KG1 (cell line): ENCODE measurements at places on chromosomes 5 and 9.
A peak's percentile ranks its signal among the peaks of the same experiment; 100 is the strongest.

DNA sequence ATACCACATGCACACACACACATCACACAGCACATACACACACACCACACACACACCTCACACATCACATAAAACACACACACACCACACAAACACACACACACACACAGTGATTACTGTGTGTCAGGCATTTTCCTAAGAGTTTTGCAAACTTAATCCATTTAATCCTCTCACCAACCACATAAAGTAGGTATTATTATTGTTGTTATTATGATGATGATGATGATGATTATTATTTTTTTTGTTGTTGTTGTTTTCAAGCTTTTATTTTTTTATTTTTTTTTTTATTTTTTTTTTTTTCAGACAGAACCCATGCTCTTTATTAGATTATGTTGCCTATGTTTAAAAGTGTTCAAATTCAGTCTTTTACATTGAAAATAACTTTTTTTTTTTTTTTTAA lies 31.5 kb downstream of the JADE2 start:
- no peak for DNase-seq

GRCh38 chr5:161399996-161400562 lies 146.4 kb downstream of the GABRB2 start:
- no peak for DNase-seq

- no peak for DNase-seq
Measured at GRCh38 chr9:14466828-14467227, 152.9 kb upstream of the NFIB start.

DNA sequence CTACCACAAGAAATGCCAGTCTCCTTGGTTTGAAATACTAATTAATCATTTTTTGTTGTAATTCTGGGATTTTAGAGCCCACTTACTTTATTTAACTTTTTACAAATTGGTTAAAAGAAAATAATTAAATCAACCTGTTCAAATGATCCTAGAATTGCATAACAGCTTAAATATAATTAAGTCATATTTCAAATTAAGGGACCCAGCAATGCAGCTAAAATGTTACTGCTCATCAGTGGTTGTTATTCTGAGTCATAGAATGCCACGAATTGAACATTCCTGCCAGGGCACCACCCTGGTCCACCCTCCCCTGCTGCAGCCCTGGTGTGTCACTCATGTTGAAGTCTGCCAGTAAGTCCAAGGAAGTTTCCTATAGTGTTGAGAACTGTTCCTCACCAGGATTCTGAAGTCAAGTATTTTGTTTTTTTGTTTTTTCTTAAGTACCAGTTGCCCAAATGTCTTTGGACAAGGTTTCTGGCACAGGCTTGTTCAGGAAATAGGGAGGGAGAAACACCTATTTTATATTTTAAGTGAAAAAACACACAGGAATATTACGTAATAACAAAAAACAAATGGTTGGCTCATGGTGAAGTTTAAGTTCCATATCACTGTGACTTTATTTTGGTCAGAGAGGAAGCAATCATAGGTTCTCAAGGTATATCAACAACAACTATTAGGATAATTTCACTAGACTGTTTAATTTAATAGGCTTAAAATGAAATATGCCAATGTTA lies 4.3 kb upstream of the ITGA1 start:
- no peak for DNase-seq

DNA sequence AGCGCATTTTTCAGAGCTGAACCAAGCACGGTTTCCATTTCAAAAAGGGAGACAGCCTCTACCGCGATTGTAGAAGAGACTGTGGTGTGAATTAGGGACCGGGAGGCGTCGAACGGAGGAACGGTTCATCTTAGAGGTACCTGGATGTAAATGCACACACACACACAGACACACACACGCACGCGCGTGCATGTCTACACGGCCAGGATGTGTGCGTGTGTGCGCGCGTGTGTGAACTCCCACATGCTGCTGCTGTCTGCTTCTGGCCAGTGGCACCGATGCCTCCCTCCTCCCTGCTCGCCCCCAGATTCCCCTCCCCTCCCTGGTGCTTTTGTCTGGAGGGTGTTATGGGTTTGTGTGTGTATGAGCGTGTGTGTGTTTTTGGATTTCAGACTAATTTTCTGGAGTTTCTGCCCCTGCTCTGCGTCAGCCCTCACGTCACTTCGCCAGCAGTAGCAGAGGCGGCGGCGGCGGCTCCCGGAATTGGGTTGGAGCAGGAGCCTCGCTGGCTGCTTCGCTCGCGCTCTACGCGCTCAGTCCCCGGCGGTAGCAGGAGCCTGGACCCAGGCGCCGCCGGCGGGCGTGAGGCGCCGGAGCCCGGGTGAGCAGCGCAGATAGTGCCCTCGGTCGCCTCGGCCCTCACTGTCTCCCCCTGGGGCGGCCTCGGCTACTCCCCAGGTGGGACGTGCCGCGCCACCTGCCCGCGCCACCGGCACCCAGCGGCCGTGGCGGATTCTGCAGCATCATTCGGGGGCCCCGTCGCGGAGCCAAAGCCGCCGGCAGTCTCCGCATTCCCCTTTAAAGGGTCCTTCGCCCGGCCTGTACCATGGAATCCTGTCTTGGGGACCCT lies at the start of gene NTRK2:
Gene NTRK2, plus strand, starts transcription at position 442 of the 850 bp plus-strand sequence. CDS start 1,020 bp downstream, outside the sequence.
- no peak for DNase-seq

DNA sequence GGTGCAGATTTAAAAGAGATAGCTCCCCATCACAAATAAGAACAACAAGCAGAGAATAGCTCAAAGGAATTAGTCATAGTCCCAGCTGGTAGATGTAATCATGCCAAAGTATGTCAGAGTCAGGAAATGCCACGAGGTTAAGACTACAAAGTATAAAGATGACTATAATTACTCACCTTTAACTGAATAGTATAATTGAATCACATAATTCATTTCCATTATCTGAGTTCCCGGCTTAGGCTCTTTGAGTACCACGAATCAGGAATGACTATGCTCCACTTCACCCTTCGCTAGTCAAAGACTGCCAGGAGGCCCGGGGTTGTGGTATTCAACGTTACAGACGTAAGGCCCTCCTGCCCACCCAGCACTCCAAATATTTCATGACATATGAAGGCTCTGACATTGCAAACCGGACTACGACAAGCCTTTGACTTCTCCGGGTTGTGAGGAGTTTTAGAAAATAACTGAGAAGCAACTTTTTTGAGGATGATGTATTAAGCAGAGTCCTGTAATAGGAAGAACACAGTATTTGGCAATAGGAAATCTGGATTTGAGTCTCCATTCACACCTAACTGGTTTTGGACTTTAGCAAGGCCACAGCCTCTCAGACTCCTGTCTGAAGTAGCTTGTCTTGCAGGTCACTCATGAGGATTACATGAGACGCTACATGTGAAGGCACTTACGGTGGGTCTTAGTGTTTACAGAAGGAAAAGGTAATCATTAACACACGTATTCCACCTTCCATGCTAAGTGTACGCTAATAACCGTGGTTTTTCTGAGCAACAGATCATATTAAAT lies 64.6 kb downstream of the ENC1 start:
- no peak for DNase-seq

DNA sequence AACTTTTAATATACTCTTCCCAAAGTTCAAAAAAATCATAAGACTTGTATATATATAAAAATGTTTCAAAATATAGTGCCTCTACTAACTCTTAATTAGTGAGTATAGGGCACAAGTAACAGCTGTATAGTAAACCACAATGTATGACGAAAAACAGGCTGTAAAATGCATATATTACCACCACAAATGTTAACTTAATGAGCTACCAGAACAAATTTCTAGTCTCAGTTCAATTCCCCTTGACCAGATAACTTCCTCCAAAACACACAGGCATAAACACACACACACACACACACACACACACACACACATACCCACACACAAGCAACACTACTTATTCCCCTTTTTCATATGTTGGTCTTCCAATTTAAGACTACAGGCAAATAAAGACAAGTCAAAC lies 78.8 kb downstream of the FBXL17 start:
- DNase-seq = no peak

DNA sequence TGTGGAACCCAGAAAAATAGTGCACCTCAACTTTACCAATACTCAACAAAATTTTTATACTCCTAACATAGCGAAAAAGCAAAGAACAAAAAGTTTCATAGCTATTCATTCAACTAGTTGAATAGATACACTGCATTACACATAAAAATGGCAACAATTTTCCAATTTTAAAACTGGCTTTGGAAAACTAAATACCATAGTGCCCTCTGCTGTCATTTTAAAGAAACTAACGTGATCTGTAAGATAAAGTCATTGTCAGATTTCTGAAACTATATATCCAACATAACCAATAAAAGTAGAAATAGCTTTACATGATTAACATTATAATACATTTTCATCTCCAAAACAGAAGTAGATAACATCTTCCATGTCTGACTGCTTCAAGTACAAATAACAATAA lies 31.6 kb downstream of the DTWD2 start:
- DNase-seq = no peak

DNA sequence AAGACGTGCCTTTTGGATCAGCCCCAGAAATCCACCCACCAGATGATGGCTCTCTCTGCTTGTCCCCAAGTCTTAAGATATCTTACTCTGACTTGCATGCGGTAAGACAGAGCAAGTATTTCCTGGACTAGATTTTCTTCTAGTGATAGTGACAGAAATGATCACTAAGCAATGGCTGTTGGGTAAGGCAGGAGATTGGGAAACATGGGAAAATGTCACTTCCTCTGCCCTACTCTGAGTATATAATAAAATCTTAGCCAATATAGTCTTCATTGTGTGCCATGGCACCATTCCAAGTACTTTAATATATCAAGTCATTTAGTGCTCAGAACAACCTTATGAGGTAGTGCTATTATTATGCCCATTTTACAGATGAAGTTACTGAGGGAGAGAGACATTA lies 31.0 kb upstream of the GNA14 start:
- no peak for DNase-seq

GRCh38 chr5:35115920-35116319 lies 68.2 kb upstream of the AGXT2 start:
- DNase-seq = no peak

- no peak for DNase-seq
Measured at GRCh38 chr9:34690983-34691935, at the start of gene CCL19. Gene CCL19 (minus strand): TSS chr9:34691276. CDS start chr9:34691139, 137 bp downstream.

- no peak for DNase-seq
Measured at GRCh38 chr5:55176176-55176818, 3.3 kb upstream of the CDC20B start.

DNA sequence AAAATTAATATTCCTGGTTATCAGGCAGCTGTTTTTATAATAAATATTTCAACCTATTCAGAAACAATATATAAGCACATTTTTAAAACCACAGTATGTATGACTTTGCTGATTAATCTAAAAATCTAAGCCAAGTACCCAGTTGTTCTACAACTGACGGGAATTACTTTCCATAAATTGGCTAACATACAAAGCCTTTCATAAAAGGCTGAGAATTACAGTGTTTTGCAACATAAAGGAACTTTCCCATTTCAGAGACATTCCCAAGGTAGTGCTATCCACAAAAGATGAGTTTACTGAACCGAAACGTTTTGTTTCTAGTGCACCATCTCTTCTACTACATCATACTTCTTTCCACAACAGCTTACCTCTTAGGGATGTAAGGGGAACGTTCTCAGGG lies 7.2 kb downstream of the RNF145 start:
- no peak for DNase-seq

GRCh38 chr9:77764894-77765780 lies 117.0 kb upstream of the GNA14 start:
- DNase-seq = no peak

- no peak for DNase-seq
Measured at GRCh38 chr9:124618476-124618875, 111.3 kb upstream of the NR5A1 start.

DNA sequence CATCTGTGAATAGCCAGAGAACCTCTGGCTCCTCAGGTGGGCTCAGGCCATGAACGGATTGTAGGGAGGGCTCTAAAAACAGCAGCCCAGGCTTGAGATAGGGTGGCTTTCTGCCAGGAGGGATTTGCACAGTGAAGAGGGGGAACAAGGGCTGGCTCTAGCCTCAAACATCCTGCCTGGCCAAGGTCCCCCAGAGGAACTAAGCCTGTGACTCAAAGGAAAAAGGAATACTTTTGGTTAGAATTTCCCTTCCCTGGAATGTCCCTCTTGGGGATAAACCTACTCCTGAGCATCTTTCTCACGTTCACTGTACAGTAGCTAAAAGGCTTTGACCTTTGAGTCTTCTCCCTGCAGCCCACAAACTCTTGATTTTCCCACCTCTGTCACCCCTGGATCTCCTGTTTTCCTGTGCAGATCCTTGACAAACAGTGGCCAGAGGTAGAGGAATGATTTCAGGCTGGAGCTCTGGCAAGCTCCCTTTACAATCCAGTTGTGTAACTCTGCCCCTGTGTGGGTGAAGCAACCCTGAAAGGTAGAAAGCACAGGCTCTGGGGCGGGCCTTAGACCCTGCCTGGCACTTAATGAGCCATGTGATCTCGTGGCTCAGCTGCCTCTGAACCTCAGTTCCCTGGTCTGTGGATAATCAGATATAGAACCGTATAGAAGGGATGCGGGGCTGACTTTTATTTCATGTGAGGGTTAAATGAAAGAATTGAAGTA lies 17.4 kb downstream of the SEC61B start:
- DNase-seq = no peak

DNA sequence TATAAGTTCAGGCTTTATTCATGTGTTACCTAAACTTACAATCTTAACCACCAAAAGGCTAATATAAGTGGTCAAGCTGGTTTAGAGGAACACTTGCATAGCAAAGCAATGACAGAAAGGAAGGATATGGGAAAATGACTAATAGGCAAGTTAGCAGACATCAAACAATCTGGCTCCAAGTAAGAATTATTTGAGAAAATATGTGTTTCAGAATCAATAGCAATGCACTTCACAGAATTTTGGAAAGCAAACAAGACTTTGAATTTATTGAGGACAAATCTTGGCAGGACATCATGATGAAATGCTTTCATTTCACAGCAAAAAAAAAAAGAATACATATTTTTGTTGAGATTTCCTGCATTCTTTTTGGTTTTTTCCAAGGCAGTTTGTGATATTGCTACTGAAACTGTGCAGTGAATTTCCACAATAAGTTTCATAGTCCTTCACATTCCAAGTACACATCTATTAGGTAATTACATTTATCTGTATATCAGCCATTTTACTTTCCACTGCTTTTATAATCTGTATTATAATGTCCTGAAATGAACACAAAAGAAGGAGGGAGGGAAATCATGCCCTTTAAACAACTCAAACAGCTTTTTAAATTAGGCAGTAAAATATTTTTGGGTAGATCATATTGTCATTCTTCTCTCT lies 417.9 kb downstream of the NR2F1-AS1 start:
- no peak for DNase-seq

DNA sequence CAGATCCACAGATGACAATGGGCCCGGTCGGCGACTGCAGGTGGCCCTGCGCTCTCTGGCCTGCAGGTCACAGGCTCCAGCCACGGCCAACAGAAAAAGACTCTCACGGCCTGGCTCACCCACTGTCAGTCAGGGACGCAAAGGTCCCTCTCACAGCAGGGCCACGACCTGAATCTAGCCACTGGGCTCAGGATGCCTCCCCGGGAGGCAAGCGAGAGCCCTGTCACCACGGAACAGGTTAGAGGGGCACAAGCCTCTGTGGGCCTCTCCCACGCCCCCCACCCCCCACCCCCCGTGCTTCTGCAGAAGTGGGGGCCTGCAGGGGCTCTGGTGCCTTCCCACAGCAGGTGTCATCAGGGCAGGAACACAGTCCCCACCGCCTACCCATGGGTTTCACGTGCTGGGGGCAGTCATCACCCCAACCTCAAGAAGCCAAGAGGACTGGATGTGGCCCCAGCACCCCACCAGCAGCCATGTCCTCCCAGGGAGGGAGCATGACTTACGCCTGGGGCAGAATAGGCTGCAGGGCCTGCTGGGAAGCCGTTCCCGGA lies 17.3 kb upstream of the EGFL7 start:
- peak; percentile 74 for DNase-seq
